ENCODE measurements at places on chromosomes 3 and 15. TPM values are rescaled to one million over a fixed set of nuclear protein-coding genes. Genes with fewer than 3 reads are reported as not detected.

CPN2 gene
- 0.10 TPM for total RNA-seq

OIP5 gene
- 3.2 TPM for total RNA-seq

NR2E3 gene
- 0.79 TPM for total RNA-seq

GRK7 gene
- total RNA-seq = 0.10 TPM

BTBD1 gene
- total RNA-seq = 56.2 TPM

A4GNT gene
- not detected for total RNA-seq

GLDN gene
- total RNA-seq = 14.4 TPM

IMPG2 gene
- 0.59 TPM for total RNA-seq
